HTR-8/SVneo (cell line): ENCODE measurements at places on chromosomes 12 and 14.

DNA sequence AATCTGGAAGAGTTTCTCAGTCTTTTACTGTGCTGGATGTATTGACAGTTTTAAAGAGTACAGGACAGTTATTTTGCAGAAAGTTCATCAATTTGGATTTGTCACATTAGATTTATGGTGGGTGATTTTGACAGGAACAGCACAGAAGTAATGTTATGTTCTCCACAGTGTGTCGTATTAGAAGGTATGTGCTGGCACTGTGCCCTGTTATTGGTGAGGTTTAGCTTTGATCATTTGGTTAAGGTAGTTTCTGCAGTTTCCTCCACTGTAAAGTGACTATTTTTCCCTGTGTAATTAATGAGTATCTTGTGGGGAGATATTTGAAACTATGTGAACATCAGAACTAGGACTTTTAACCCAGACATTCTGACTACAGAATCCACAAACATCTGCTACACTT lies 308.5 kb upstream of the TBX3 start:
- DNase-seq: no peak

GRCh38 chr12:19491863-19492262 lies 52.6 kb downstream of the AEBP2 start:
- DNase-seq: no peak

GRCh38 chr12:123937707-123938591 lies 34.7 kb downstream of the CCDC92 start:
- no peak for DNase-seq

GRCh38 chr14:103416916-103417315 lies 31.7 kb downstream of the MARK3 start:
- DNase-seq: no peak

DNA sequence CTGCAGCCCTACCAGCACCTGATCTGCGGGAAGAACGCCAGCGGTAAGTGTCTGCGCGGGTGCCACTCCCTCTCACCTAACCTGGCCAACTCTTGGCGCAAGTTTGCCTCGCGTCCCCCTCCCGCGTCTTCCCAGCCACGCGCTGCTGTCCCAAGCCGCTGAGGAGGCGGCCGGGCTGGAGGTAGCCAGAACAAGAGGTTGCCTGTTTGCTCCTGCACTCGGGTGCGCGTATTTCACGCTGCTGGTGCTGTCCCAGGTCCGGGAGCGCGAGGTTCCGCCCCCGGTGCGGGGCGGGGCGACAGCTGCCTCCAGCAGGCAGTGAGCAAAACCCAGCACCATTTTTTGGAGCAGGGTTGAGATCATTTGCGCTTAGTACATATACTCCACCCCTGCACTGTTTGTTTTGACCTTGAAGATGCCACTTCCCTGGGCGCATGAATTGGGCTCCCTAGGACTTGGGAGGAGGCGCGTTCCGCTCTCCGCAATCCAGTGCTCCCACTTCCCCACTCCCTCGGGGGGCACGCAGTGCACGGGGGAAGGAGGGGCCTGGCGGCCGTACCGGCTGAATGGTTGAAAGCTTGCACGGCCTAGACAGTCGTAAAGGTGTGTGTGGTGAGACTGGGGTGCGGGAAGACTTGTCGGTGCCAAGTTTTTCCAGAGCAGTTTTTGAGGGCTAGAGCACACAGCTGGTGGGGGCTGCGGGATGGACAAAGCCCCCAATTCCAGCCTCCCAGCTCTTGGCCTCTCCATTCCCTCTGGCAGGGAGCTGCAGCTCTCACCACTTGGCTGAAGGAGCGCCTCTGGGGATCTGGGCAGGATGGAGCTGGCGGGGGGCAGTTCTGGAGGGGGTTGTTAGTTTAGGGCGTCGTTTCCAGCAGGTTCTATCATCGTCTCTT lies 226.9 kb upstream of the CRY1 start:
- no peak for DNase-seq

DNA sequence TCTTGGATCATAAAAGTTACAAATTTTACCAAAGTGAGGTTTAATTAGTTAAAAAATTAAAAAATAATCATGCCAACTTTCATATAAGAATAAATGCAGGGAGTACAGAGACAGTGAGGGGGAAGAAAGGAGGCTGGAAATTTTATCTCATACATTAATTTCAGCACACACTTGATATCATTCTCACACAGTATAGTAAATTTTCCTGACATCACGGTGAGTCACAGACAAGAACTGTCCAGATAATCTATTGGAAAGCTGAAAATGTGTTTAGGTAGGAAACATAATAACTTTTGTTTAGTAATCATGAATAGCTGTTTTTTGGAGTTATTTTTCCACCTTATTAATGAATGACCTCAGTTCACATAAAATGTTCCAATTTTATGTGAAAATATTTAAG lies 1204.8 kb downstream of the GALC start:
- no peak for DNase-seq

DNA sequence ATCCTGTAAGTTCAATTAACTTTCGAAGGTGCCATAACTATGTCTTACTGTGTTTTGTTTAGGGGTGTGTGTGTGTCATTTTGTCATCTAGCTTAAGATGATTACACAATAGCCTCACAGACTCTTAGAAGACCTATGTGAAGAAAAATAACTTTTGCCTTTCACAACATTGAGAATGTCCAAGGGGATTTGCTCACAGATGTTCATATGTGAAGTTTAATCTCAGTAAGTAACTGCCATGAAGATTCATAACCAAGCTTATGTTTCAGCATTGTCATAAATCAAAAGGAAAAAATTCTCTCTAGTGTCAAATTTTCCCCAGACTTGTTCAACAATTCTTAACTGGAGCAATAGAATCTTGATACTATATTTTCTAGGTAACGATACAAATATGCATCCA lies 226.1 kb upstream of the PRKD1 start:
- no peak for DNase-seq

GRCh38 chr14:75803765-75804164 lies 142.7 kb downstream of the TTLL5 start:
- no peak for DNase-seq

DNA sequence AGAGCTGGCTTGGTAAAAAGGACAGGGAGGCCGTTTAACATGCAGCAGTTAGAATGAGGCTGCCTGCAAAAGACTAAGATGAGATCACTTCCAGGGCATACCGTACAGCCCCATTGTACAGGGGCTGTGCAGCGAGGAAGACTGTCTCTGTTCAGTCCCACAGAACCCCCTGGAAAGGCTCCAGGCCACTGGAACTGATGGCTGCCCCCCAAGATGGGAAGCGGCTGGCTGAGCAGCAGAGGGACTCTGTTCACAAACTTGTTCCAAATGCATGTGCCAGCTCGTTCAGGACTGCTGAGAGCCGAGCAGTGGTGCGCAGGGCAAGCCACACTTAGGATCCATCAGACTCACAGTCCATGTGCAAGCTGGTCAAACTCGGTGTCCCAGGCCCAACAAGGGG lies 82.9 kb downstream of the CHGA start:
- DNase-seq: no peak

DNA sequence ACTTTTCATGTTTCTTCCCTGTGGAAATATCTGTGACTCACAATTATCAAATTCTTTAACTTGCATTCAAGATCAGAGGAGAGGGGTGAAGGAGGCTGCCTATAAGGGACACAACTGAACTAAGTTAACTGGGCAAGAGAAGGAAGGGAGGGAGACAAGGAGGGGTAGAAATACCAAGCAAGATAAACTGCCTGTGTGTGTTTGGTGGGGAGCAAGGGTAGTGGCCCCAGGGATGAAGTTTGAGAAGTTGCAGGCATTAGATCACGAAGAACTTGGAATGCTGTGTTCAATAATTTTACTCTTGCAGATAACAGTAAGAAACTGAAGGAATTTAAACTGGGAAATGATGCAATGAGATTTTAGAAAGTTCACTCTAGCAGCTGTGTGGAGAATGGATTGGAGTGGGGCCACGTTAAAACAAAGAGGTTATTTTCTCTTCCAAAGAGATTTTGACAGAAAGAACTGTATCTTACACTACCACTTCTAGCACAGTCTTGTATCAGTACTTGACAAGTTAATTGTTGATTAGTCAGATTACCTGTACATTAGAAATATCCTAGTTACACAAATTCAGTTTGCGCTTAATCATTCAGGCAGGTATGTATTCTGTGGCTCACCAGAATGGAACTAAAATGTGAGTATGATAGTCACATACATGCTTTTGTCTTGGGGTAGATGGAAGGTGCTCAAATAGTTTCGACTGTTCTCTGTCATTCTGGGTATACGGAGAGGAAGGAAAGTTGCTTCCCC lies 7.4 kb downstream of the PKP2 start:
- DNase-seq: no peak
